ENCODE measurements at places on chromosomes 7 and 10.

DNA sequence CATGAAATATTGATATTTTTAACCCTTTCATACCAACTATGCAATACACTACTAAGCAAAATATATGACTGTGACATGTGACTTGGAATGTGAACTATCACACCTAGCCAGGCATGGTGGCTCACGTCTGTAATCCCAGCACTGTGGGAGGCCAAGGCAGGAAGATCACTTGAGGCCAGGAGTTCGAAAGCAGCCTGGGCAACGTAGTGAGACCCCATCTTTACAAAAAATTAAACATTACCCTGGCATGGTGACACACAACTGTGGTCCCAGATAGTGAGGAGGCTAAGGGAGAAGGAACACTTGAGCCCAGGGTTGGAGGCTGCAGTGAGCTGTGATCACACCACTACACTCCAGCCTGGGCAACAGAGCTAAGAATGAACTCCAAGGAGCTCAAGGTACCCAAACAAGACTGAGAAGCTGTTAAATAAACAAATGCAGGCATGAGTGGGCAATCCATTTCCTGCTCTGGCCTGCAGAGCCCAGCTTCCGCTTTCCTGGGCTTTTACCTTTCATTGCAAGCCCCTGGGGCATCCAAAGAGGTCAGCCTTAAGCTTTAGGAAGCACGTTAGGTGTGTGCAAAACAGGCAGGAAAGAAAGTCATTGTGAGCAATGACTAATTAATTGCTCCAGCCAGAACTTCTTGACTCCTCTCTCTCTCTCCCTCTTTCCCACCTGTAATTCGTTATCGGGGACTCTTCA lies 162.1 kb upstream of the FOXK1 start:
- no peaks in the 10 kb centered on the region for H3K4me1 ChIP-seq
- no peak for DNase-seq
- H3K27me3 ChIP-seq = peaks cover 30% of the 10 kb centered on the region
- H3K4me3 ChIP-seq = no peak overlapping the region
- no peaks in the 10 kb centered on the region for H3K36me3 ChIP-seq
- no peak overlapping the region for H3K27ac ChIP-seq

GRCh38 chr7:139661903-139662302 lies 115.9 kb downstream of the HIPK2 start:
- H3K4me1 ChIP-seq = peaks cover 40% of the 10 kb centered on the region
- H3K27me3 ChIP-seq = no peaks in the 10 kb centered on the region
- DNase-seq = no peak
- H3K36me3 ChIP-seq = peaks cover 10% of the 10 kb centered on the region

- H3K36me3 ChIP-seq = no peaks in the 10 kb centered on the region
- H3K27me3 ChIP-seq = no peaks in the 10 kb centered on the region
- H3K4me1 ChIP-seq = no peaks in the 10 kb centered on the region
- H3K4me3 ChIP-seq = no peak overlapping the region
These were observed 931.4 kb downstream of the IPMK start for GRCh38 chr10:57336341-57336740.

- peak overlapping the region; percentile 10 for H3K27ac ChIP-seq
- H3K27me3 ChIP-seq = no peaks in the 10 kb centered on the region
- peaks cover 32% of the 10 kb centered on the region for H3K4me1 ChIP-seq
- H3K4me3 ChIP-seq = no peak overlapping the region
- H3K36me3 ChIP-seq = no peaks in the 10 kb centered on the region
These were observed 8.5 kb downstream of the RASSF4 start for GRCh38 chr10:44968091-44968490.

DNA sequence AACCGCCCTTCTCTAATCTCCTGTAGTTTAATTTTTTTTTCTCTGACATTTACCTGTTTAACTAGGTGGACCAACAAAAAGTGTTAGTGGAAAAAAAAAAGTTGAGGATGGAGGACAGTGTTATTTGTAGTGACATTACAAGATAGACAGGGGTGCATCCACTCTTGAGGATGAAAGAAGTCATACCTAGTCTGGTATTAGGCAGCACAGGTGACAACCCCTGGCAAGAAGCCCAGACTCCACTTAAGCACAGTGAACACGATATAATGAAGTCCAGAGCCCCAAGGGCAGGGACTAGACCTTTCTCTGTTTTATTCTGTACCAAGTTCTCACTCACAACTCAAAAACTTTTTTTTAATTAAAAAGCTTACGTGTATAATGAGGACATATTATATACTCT lies 268.4 kb downstream of the GPR37 start:
- no peak for DNase-seq
- no peak overlapping the region for H3K27ac ChIP-seq
- no peak overlapping the region for H3K4me3 ChIP-seq
- no peaks in the 10 kb centered on the region for H3K4me1 ChIP-seq
- no peaks in the 10 kb centered on the region for H3K36me3 ChIP-seq

- no peak for DNase-seq
- no peak overlapping the region for H3K27ac ChIP-seq
- no peak overlapping the region for H3K4me3 ChIP-seq
- no peaks in the 10 kb centered on the region for H3K27me3 ChIP-seq
These were observed 533.7 kb upstream of the IGFBP3 start for GRCh38 chr7:46454816-46455215.

GRCh38 chr10:58706836-58707235 lies 194.2 kb downstream of the BICC1 start:
- DNase-seq = no peak
- no peak overlapping the region for H3K4me3 ChIP-seq
- no peaks in the 10 kb centered on the region for H3K36me3 ChIP-seq
- H3K27ac ChIP-seq = no peak overlapping the region
- H3K27me3 ChIP-seq = no peaks in the 10 kb centered on the region

GRCh38 chr7:50371551-50372021 lies 67.1 kb downstream of the IKZF1 start:
- H3K4me3 ChIP-seq = peak overlapping the region; percentile 62
- no peak for DNase-seq
- peak overlapping the region; percentile 99 for H3K27ac ChIP-seq
- peaks cover 98% of the 10 kb centered on the region for H3K4me1 ChIP-seq

DNA sequence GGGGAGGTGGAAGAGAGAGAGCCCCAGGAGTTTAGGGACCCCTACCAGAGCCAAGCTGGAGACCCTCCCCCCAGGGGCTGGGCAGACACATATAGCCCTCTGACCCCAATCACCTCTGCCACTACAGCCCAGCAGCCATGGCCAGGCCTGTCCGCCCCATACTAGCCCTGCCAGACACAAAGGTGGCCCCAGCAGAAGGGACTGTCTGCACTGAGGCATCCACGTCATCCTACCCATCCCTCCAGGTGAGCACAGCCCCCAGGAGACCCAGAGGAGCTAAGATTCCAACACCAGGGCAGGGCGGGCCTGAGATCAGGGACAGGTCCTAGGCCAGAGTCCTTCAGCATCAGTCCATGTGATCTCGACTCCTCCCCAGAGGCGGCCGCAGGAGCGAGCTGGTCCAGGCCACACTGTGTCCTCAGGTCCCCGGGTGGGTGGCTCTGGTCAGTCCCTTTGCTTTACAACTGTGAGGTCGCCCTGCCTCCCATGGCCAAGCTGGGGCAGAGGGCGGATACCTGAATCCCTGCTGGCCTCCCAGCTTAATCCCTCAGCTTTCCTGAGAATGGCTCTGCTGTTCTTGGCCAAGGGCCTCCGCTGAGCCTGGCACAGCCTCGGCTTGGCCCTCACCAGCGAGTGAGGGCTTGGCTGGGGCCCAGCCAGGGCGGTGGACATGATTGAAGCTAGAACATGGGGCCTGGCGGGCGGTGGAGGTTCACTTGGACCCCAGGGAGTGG lies 14.3 kb upstream of the ELN start:
- H3K27ac ChIP-seq = no peak overlapping the region
- no peaks in the 10 kb centered on the region for H3K36me3 ChIP-seq
- H3K4me1 ChIP-seq = no peaks in the 10 kb centered on the region
- H3K4me3 ChIP-seq = no peak overlapping the region
- no peaks in the 10 kb centered on the region for H3K27me3 ChIP-seq

DNA sequence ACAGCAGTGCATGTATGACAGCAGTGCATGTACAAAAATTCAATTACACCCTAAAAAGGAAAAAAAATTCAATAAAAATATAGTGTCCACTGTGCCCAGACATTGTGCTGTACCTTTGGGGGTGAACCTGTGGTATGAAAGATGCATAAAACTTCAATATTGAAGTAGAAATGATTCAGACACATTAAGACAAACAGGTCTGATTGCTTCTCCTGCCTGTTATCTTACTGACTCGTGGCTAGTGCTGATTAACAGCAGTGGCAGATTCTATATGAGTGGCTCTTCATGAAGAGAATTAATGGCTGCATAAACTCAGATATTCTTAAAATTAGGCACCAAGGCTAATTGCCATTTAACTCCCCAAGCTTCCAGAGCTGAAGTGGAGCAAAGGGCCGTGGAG lies 37.9 kb downstream of the GATA3 start:
- no peak overlapping the region for H3K4me3 ChIP-seq
- H3K27me3 ChIP-seq = no peaks in the 10 kb centered on the region
- H3K36me3 ChIP-seq = peaks cover 3% of the 10 kb centered on the region
- H3K27ac ChIP-seq = no peak overlapping the region

DNA sequence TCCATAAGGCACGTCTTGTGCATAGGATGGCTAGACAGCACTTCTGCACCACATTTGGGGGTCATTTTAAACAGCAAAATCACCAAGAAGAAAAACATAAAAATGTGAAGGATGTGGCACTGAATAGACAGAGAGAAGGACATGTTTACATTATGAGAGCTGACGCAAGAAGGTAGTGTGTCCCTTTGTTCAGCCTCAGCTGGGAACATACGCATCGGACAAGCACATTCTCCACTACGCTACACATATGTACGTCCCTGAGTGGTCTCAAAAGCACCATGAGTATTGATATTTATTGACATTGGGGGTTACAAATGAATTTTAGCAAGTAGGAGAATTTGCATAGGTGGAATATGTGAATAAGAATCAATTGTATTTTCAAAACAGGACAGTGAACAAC lies 20.2 kb downstream of the DDC start:
- no peaks in the 10 kb centered on the region for H3K36me3 ChIP-seq
- no peaks in the 10 kb centered on the region for H3K4me1 ChIP-seq
- H3K27me3 ChIP-seq = peaks cover 5% of the 10 kb centered on the region

DNA sequence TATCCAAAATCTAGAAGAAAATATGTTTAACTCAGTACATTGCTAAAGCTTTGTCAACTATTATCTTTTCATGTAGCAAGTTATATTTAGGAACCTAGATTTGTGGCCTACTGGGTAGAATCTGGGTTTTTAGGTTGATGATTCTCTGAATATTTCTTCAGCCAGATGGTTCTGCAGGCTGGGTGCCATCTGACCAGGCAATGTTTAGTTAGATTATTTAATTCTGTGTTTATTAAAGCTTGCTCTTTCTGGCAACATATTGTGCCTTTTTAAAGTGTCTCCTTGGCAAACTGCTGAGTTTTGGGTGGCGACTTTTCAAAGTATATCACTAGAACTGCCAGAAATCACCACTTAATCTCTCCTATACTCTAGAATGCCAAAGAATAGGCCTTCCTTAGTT lies 114.1 kb downstream of the LHFPL3 start:
- no peaks in the 10 kb centered on the region for H3K4me1 ChIP-seq
- H3K36me3 ChIP-seq = no peaks in the 10 kb centered on the region
- H3K4me3 ChIP-seq = no peak overlapping the region
- no peak overlapping the region for H3K27ac ChIP-seq

DNA sequence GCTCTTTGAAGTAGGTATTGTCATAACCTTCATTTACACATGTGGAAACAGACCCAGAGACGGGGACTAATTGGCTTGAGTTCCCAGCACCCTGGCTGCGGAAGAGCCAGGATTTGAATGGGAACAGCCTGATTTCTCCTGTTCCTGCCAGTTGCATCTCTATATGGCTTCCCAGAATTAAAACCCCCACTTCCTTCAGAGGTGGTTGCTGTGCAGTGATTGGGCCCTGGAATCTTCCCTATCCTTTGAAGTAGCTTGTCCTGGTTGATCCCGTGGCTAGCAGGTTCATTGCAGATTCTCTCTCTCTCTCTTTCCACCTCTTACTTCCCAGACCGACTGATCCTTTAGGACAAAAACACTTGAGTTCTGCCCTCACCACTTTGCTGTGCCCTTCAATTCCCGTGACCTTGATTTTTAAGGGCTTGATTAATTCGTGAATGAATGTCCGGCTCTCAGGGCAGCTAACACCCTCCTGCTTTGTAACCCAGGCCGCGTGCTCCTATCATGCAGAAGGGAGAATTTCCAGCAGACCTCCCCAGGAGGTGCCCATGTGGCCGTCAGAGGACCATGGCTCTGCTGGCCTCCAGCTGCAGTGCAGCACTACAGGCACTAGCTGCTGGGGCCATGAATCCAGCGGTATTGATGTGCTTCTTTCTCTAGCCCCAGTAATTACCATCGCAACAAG lies 120.6 kb upstream of the AGK start:
- H3K27ac ChIP-seq = no peak overlapping the region
- peaks cover 46% of the 10 kb centered on the region for H3K27me3 ChIP-seq
- no peaks in the 10 kb centered on the region for H3K4me1 ChIP-seq
- no peak overlapping the region for H3K4me3 ChIP-seq
- DNase-seq = no peak
- H3K36me3 ChIP-seq = no peaks in the 10 kb centered on the region

GRCh38 chr10:78772486-78772885 lies 296.3 kb upstream of the ZMIZ1 start:
- no peak overlapping the region for H3K27ac ChIP-seq
- no peaks in the 10 kb centered on the region for H3K36me3 ChIP-seq
- H3K4me3 ChIP-seq = no peak overlapping the region
- DNase-seq = no peak

- no peak overlapping the region for H3K4me3 ChIP-seq
- H3K27ac ChIP-seq = no peak overlapping the region
These were observed 33.8 kb downstream of the HGF start for GRCh38 chr7:81736091-81736490.

DNA sequence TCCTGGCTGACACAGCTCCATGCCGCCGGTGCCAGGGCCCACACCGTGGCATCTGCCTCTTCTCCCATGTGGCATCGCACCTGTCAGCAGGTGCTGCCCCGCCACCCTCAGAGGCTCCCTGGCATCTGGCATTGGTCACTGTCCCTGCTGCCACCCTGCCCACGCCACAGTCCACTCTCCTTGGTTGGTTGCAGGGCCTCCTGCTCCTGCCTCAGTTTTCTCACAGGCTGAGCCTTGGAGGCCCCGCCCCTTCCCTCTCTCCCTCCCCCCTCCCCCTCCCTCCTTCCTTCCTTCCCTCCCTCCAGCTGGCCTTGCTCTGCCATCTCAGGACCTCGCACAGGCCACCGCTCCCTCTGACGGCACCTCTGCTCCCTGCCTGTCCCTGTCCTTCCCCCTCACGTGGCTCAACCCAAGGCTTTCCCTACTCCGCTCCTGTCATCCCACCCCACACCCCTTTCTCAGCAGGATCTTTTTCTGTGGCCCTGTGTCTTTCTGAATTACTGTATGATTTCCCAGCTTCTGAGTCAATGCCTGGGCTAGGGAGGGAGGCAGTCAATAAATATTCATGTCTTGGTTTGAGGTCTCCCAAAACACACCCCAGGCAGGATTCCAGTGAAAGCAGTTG lies 87.4 kb downstream of the INPP5A start:
- DNase-seq = no peak
- no peaks in the 10 kb centered on the region for H3K27me3 ChIP-seq
- peaks cover 17% of the 10 kb centered on the region for H3K4me1 ChIP-seq
- H3K36me3 ChIP-seq = peaks cover 11% of the 10 kb centered on the region

DNA sequence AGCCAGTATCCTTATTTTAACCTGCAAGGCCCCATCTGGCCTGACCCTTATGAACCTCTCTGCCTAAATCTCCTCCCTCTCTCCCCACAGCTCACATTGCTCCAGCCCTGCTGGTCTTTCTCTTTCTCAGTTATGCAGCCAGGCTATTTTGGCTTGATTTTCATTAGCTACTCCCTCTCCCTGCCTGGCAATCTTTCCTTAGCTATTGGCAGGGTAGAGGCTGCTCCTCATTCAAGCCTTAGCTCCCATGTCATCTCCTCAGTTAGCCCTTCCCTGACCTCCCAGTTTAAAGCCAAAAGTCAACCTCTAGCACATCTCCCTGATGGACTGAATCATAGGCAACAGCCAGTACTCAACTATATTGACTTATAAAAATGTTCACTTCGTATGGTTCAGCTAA lies 214.4 kb upstream of the CELF2 start:
- H3K27ac ChIP-seq = no peak overlapping the region
- no peaks in the 10 kb centered on the region for H3K4me1 ChIP-seq
- no peak overlapping the region for H3K4me3 ChIP-seq
- no peak for DNase-seq
- H3K27me3 ChIP-seq = peaks cover 16% of the 10 kb centered on the region
